ENCODE measurements at places on chromosomes 4 and X.

- DNase-seq = no peak
These were observed 425.3 kb downstream of the SPRY1 start for GRCh38 chr4:123821861-123822260.

- DNase-seq = no peak
These were observed 125.7 kb downstream of the EIF4E start for GRCh38 chr4:98803251-98803650.

DNA sequence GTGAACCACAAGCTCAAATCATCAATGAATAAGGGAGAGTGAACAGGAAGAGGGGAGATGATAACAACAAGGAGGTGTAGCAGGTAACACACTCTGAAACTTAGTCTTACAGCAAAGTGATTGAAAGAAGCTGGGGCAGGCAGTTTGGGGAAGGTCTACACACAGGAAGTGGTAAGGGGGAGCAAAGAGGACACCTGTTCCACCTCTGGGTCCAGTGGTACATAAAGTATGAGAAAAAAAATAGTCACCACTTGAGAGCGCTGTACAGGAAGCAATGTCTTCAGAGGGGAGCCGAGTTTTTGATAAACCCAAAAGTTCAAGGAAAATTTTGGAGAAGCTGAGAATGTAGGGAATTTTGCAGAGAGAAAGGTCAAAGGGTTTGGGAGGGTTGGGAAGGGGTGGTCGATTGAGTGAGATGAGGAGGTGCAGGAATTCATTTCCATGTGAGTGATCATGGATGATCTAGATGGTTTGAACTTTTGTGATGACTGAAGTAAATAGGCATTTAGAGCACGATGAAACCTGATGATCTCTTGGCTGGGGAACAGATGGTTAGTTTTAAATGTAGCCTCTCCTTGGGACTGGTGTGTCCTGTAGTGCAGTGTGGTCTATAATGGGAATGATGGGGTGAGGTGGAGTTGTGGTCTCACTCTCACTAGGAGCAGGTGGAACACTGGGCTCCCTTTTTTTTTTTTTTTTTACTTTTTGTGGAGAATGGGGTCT, 142.0 kb downstream of the RBMX2 start:
- no peak for DNase-seq

GRCh38 chr4:173254646-173255045, 79.5 kb downstream of the HMGB2 start:
- DNase-seq = no peak

GRCh38 chr4:91113130-91113706, 986.0 kb downstream of the CCSER1 start:
- no peak for DNase-seq

- DNase-seq = no peak
These were observed 69.7 kb upstream of the COX18 start for GRCh38 chr4:73139245-73139644.

GRCh38 chr4:189143263-189143952, 797.3 kb upstream of the FRG1 start:
- no peak for DNase-seq

- no peak for DNase-seq
These were observed 276.4 kb downstream of the PDGFC start for GRCh38 chr4:156695163-156695562.

DNA sequence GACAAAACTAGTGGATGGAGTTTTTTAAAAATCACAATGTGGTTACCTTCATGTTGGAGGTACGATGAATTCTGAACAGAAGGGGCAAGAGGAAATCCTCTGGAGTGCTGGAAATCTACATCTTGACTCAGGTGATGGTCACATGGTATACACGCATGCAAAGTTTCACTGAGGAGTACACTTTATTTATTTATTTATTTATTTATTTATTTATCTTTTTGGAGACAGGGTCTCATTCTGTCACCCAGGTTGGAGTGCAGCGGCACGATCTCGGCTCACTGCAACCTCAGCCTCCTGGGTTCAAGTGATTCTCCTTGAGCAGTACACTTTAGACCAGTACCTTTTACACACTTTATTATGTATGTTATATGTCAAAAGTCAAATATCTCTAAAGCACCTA, 645.7 kb upstream of the DIPK2B start:
- DNase-seq = no peak

DNA sequence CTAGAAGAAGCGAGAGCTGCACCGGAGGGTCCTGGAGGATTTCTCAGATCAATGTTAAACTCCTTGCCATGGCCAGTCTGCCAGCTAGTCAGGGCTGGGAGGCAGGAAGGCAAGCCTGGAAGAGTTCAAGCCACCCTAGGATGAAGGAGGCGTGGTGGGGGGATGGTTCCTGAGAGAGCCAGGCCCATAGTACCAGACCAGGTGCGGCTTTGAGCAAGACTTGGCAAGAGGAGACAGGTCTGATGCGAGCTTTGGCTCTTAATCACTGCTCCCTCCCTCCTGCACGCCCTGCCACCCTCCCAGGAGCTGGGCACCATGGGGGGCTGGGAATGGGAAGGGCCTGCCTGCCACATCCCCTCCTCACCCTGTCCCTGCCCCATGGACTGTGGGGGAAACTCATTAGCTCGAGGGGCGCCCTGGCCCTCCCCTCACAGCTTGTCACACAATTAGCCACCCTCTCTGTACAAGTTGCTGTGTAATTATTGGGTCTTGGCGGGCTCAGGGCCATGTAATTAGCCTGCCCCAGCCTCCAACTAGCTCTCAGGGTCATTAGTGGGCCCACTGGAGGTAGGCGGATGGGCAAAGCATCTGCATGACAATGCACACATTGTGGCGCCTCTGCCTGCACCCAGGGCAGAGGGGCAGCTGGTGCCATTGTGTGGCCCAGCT, 50.3 kb downstream of the EFNB1 start:
- no peak for DNase-seq

DNA sequence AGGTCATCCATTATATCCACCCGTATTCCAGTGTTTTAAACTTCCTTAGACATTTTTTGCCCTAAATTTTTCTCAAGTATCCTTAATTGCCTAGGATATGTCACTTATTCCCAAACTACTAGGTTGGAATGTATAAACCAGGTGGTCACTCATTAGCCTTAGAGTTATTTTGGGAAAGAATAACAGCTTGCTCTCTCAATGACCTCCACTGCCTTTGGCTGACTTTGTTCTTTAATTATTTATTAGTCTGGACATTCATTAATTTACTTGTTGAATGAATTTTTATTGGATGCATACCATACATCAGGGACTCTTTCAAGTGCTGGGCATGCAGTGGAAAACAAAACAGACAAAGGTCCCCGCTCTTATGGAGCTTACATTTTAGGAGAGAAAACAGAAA, 609.3 kb upstream of the IGFBP7 start:
- no peak for DNase-seq

DNA sequence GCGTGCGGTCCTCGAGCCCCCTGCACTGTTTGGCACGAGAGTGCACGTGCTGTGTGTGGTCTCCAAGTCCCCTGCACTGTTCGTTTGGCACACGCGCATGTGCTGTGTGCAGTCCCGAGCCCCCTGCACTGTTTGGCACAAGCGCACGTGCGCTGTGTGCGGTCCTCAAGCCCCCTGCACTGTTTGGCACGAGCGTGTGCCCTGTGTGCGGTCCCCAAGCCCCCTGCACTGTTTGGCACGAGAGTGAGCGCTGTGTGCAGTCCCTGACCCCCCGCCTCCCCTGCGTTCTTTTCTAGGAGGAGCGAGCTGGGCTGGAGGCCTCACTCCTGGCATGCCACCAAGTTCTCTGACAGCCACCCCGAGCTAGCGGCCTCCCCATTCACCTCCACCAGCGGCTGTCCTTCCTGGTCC, 76.5 kb upstream of the CLDN34 start:
- DNase-seq = no peak

DNA sequence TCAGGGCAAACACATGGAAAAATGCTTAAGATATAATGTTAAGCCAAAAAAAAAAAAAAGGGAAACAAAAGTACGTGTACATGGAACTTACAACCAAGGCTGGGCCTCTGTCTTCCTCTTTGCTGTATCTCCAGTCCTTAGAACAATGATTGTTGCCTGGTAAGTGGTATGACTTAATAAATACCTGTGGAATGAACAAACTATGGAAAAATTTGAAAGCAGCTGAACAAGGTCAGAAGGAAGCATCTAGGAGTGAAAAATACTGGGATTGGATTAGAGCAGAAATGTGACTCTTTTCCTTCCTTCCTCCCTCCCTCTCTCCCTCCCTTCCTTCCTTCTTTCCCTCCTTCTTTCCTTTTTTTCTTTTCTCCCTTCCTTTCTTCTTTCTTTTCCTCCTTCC, 54.2 kb upstream of the SMIM10 start:
- DNase-seq = no peak

GRCh38 chrX:70755850-70756249, 152.7 kb downstream of the TEX11 start:
- DNase-seq = peak; percentile 43

- DNase-seq = peak; percentile 83
These were observed 24.8 kb upstream of the TMSB4X start for GRCh38 chrX:12949927-12950656.

DNA sequence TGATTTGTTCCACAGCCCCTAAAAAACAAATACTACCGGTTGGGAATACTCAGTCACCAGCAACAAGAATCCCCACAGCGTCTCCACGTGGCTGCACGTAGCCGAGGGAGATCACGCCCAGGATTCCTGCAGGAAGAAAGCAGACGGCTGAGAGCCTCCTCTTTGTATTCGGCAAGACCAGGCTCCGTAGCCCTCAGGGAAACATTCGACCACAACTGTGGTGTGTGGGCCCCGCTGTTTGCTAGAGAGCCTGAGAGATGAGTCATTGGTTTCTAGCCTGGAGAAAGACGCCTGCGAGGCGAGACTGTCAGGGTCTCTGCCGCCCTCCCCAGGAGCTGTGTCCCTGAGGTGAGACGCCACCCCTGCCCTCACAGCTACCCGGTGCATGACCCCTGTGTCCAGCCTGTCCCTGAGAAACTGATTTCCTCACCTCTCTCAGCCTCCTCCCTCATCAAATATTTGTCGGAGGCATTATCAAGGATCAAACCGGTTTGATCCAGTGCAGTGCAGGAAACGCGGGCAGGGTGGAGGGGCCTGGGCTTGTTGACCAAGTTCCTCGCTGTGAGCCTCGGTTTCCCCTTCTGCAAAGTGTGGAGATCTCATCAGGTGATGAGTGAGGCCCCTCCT, 4.7 kb upstream of the S100P start:
- DNase-seq = peak; percentile 69
